ENCODE measurements at places on chromosomes 4 and X.

GRCh38 chr4:52957835-52958631 lies 95.9 kb downstream of the RASL11B start:
- peak; percentile 88 for DNase-seq

GRCh38 chr4:184500748-184501589 lies 26.6 kb upstream of the IRF2 start:
- DNase-seq, result no peak

GRCh38 chrX:111868726-111869638 lies 7.0 kb upstream of the TRPC5OS start:
- DNase-seq, result no peak

GRCh38 chr4:135838889-135839288 lies 1637.3 kb upstream of the PABPC4L start:
- DNase-seq, result peak; percentile 4

GRCh38 chr4:126172126-126172525 lies 857.4 kb downstream of the FAT4 start:
- DNase-seq, result no peak

DNA sequence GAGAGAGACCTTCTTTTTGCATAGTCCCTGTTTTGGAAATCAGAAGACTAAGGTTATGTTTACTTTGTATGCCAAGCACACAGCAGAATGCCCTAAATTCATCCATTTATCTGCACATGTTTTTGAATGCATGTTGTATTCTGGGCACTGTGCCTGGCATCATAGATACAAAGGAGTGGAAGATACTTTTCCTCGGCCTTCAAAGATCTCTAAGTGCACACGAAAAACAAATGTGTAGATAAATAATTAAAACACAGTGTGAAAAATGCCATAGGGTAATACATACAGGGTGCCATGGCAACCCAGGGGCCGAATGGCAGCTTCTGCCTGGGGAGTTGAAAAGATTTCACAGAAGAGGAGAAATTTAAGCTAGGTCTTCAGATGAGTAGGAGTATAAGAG lies 390.6 kb upstream of the ATOH1 start:
- peak; percentile 14 for DNase-seq

DNA sequence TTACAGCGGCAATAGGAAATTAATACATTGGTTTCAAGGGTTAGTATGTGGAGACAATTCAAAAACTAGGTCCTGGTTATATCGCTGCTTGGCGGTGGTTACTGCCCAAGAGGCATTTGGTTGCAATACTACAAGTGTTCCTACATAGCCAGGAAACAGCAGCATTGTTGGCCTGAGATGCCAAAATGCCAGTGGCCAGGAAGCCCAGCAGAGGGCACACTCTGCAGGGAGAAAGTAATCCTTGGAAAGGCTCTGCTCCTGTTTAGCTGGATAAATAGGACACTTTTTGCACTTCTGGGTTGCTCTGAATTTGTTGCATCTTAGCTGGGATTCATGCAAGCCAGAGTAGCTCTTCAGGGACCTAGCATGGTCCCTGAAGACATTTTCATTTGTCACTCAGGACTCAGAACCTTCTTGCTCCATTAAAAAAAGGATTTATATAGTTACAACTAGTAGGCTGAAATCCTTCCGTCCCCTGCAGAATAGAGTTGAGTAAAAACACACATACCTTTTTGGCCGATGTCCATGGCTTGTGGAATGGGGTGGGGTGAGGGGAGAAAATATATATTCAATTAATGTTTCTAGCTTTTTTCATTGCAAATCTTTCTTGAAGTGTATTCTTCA lies 8.1 kb upstream of the GPR119 start:
- peak; percentile 63 for DNase-seq

DNA sequence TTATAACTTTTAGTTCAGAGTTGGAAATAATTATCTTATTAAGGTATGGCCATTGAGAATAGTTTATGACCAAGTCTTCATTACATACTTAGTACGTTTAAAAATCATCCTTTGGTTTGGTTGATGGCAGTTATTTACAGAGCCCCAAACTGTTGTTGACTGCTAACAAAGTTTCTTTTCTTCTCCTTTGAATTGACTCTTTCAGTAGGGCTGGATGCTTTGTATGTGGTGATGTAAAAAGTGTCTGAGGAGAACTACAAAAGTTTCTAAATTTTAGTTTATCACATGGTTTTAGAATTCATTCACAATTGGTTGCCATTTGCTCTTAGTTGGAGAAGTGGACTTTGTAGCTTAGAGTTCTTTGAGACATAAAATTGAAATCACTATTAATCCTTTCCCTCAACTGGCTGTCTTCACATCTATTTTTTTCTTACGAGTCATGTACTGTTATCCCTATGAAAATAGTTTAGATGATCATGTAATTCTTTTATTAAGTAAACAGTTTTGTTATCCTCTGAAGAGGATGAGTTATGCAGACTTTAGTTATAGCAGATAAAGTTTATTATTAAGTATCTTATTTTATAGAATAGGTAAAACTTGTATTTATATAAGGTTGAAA lies 14.8 kb downstream of the PTPN13 start:
- DNase-seq, result no peak

GRCh38 chrX:22159071-22159470 lies 113.6 kb upstream of the CBLL2 start:
- DNase-seq, result peak; percentile 21

DNA sequence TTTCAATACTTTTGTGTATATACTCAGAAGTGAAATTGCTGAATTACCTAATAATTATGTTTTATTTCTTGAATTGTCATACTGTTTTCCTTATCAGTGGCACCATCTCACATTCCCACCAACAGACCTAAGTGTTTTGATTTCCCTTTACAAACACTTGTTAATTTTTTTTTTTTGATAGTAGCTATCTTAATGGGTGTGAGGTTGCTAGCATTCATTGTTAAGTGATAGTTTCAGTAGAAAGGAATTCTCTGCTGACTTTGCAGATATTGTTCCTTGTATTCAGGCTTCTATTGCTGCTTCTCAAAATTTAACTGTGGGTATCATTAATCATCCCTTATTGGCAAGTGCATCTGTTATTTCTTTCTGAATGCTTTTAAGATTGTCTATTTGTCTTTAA lies 927.5 kb upstream of the SLIT2 start:
- DNase-seq, result no peak

- DNase-seq, result no peak
Measured at GRCh38 chrX:48919360-48919841, 577 bp upstream of the PIM2 start.

- no peak for DNase-seq
Measured at GRCh38 chr4:48134081-48134480, at the start of gene TXK. Gene TXK (minus strand): TSS chr4:48134250. CDS start chr4:48134170, 80 bp downstream.

DNA sequence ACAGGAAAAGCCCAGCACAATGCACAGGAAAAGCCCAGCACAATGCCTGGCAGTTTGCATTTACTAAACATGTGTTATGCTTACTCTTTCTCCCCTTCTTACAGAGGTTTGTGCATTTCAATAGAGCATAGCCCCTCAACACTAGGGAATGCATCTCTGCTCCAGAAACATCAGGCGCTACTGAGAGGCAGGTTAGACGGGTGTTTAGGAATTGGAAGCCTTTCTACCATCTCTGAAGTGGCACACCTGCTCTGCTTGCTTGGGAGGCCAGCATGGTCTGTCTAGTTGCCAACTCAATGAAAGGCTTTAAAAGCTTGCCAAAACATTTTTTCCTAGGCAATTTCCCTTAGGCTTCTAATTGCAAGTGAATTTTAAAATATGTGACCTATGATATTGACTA lies 55.7 kb downstream of the GRID2 start:
- no peak for DNase-seq

DNA sequence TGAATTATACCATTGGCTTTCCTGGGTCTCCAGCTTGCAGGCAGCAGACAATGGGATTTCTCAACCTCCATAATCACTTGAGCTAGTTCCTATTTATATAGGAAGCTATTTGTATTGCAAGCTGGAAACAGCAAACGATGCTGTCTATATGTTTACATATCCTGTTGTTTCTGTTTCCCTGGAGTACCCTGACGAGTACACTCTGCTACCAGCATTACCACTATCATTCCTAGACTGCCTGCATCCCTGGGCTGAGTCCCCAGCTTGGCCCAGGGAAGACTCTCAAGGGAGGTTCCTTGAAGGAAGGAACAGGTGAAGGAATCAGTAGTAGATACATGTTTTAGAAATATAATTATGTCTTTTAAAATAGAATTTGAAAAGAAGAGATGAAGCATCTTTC lies 81.4 kb downstream of the EVC2 start:
- no peak for DNase-seq

GRCh38 chr4:128357286-128357685 lies 69.7 kb upstream of the PGRMC2 start:
- no peak for DNase-seq

- no peak for DNase-seq
Measured at GRCh38 chrX:108640817-108641216, 95.5 kb downstream of the IRS4 start.

DNA sequence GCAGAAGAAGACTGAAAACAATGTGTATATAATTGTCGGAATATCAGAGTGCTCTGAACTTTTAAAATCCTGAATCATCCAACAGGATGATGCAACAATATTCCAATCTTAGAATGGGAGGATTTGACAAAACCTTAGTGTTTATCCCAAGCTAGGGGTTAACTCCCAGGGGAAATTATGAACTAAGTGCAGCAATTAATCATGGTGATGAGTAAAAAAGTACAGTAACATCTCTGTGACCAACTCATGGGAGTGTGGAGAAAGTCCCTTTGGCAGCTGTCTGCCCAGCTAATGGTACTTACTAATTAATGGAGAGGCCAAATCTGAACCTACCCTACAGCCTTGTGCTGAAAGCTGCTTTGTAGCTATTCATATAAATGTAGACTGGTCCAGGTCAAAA lies 257.6 kb upstream of the DDX53 start:
- peak; percentile 19 for DNase-seq

DNA sequence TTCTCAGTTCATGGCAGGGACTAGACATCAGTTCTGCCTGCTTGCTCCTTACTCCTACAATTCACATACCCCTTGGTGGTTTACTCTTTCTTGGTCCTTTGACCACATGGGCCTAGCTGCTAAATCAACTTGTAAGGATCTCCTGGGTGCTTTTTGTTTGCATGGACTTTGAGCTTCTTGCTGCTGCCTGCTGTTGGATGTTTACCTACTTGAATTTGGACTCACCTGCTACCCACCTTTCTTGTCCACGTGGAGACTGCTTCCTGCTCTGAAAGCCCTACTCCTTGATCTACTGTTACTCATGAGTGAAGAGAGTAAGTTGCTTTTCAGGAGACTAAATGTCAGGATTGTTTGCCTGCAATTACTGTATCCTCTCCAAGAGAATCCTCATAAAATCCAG lies 15.2 kb upstream of the ARHGAP24 start:
- no peak for DNase-seq

DNA sequence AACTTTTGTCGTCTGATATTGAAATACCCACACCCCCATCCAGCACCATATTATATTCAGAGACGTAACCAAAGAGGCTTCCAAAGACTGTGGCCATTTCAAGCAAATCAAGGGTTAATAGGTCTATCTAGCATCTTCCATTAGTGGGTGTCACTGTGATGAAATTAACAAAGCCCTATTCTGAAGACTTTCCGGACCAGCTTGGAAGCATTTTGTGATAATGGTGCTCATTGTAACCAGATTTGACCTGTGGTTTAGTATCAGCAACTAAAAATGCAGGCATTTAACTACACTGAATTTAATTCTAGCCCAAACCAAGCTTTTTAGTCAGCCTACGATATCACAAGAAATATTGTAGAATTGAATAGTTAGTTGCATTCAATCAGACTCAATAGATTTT lies 309.7 kb upstream of the TENM3 start:
- DNase-seq, result no peak

GRCh38 chr4:94700298-94700697 lies 57.5 kb upstream of the BMPR1B start:
- DNase-seq, result no peak

DNA sequence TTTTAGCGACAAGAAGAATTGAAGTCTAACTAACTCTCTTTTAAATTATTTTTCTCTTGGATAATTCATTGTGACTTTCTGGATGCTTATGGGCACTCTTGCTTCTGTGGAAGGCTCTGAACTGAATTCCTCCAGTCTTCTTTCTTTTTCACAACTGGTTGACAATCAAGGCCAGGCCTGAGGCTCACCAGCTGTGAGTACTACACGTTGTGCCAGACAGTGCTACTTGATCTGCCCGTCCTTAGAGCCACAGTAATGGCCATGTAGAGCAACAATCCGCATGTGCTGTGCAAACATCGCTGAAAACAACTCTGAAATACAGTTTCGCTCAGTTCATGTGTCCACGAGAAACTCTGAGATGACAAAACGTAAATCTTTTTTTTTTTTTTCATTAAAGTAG lies 1336.3 kb upstream of the AGA start:
- no peak for DNase-seq

DNA sequence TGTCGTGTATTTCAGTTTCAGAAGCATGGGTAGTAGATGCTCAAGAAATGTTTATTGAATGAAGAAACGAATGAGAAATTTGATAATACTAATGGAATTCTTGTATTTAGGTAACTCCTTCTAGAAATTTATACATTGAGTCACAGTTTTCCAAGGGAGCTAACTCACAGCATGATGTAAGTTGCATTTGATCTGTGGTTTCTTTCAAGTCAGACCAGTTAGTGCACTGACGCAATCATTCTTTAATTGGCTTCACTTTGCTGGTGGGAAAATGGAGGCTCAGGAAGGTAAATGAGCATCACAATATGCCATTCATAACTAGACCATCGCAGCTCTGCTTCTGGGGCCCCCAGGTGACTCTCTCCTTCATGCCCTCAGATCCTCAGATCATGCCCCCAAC lies 17.3 kb upstream of the CWH43 start:
- no peak for DNase-seq

DNA sequence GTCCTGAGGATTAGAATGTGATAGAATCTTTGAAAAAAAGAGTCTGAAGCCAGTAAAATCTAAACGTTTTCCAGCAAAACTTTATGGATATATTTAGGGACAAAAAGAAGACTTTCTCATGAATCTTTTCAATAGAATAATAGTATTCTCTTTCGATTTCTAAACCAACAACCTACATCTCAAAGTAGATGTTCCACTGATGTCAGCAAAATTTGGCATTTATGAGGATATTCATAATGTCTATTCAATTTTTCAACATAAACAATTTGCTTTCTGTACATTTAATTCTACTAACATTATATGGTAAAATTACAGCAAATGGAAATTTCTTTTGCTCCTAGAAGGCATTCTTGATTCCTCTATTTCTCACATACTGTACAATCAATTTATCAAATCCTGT lies 886.5 kb downstream of the CENPC start:
- no peak for DNase-seq

- DNase-seq, result no peak
Measured at GRCh38 chr4:151831526-151831925, 70.7 kb upstream of the GATB start.

GRCh38 chr4:75030649-75031235 lies 97.8 kb downstream of the PARM1 start:
- DNase-seq, result no peak

GRCh38 chr4:128757712-128758111 lies 51.8 kb upstream of the JADE1 start:
- DNase-seq, result peak; percentile 31

DNA sequence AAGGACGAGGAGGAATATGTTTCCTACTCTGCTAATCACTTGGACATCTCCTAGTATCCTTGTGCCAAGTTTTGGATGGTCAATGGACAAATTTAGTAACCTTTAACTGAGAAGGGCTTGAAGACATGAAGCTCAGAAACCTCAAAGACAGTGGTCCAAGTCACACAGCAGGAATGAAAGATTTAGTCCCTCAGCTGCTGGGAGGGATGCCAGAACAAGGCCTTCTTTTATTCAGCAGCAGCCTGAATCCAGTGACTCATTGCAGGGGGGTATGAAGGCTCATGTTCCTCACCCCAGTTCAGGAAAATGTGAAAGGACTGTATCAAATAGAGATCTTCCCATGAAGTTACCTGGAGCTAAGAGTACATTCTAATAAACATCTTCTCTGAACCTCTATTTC lies 214.9 kb upstream of the UGT8 start:
- no peak for DNase-seq

GRCh38 chr4:25321703-25322102 lies 9.1 kb downstream of the ZCCHC4 start:
- no peak for DNase-seq
